ENCODE measurements at places on chromosomes 16 and 17.

GRCh38 chr17:41184480-41184961, at the start of gene KRTAP4-1:
KRTAP4-1 (minus strand) TSS chr17:41184911; CDS start chr17:41184854, 57 bp downstream.
- no peak within 1 kb of the TSS for H3K4me3 ChIP-seq
- no peaks in the 10 kb centered on the region for H3K4me1 ChIP-seq
- no peaks in the 10 kb centered on the region for H3K36me3 ChIP-seq

GRCh38 chr17:2688351-2689342, 22.9 kb downstream of the CLUH start:
- peak overlapping the region; percentile 8 for H3K27ac ChIP-seq
- H3K27me3 ChIP-seq: no peaks in the 10 kb centered on the region
- H3K36me3 ChIP-seq: peaks cover 30% of the 10 kb centered on the region
- DNase-seq: no peak
- no peak overlapping the region for H3K4me3 ChIP-seq

DNA sequence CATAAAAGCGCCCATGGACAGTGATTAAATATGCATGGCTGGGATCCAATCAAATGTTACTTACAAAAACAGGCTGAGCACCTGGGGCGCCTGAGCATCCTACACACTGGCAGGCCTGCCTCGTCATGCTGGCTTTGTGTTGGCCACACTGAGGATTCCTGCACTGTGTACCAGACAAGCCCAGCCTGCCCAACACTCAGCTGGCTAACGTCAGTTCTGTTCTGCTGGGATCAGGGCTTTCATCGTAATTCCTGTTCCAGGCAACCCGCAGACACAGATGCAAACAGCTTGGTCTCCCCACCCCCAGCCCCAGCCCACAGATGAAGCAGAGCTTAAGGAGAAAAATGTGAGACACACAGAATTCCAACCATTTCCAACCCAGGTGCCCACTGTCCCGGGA, 30.7 kb downstream of the PIMREG start:
- H3K4me3 ChIP-seq: no peak overlapping the region
- no peak for DNase-seq
- H3K36me3 ChIP-seq: no peaks in the 10 kb centered on the region
- H3K4me1 ChIP-seq: peaks cover 6% of the 10 kb centered on the region

GRCh38 chr17:70976447-70976846, 807.1 kb downstream of the KCNJ2 start:
- H3K36me3 ChIP-seq: no peaks in the 10 kb centered on the region
- no peak for DNase-seq
- H3K27me3 ChIP-seq: no peaks in the 10 kb centered on the region
- H3K27ac ChIP-seq: no peak overlapping the region

Measured in naive thymus-derived CD8-positive, alpha-beta T cell (primary cell).